Activated naive CD8-positive, alpha-beta T cell treated with anti-CD3 and anti-CD28 coated beads, Interleukin-2, amount 50 U/mL, for 16 hours (primary cell): ENCODE measurements at places on chromosomes 16 and 17.

GRCh38 chr17:29219378-29220047 lies 27.1 kb upstream of the CRYBA1 start:
- DNase-seq: peak; percentile 48

DNA sequence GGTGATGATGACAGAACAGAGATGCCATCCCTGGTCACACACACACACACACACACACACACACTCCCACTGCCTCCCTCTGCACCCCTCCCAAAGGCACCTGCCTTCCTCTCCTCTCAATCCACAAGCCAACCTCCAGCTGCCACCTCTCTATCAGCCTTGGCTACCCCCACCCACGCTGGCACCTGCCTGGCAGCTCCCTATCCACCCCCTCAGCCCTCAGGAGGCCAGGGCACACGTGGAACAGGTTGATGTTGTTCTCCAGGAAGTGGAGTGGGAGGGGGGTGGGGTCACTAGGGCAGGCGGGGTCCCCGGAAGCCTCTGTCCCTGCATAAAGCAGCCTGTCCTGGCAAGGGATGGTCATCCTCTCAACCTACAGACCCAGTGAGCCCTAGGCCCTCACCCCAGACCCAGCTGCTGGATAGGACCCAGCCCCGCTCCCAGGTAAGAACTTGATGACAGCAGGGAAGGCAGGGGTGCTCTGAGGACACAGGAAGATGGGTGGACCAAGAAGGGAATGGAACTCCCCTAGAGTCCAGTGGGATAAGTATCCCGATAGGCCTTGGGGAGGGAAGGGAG lies at the start of gene GSDMA:
Gene GSDMA, plus strand, starts transcription at position 363 of the 579 bp plus-strand sequence. CDS start 2,684 bp downstream, outside the sequence.
- DNase-seq: no peak

- no peak for DNase-seq
These were observed 11.5 kb downstream of the CENPN start for GRCh38 chr16:81018496-81018895.

DNA sequence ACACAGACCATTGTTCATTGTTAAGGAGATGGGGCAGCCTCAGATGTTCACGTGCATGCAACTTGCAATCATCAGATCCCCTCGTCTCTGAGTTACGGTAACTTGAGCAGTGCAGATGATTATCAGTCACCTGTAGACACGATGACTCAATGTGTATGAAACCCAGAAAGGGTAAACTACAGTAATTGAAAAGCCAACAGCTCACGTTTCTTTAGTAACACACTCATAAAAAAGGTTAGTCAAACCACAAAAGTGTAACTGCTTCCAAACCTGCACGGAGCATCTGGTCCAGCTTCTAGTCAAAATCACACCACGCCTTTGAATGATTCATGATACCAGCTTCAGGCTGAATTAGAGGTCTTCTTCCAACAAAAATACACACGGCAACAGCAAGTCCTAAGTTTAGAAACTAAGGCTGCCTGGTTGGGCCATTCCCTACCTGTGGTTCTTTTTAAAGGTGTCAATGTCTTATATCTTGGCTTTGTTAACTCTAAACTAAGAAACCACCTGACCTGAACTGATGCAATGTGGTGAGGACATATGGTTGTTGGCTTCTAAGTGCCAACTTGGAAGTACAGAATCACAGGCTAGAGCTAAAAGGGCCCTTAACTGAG lies 32.3 kb downstream of the GRB7 start:
- no peak for DNase-seq

DNA sequence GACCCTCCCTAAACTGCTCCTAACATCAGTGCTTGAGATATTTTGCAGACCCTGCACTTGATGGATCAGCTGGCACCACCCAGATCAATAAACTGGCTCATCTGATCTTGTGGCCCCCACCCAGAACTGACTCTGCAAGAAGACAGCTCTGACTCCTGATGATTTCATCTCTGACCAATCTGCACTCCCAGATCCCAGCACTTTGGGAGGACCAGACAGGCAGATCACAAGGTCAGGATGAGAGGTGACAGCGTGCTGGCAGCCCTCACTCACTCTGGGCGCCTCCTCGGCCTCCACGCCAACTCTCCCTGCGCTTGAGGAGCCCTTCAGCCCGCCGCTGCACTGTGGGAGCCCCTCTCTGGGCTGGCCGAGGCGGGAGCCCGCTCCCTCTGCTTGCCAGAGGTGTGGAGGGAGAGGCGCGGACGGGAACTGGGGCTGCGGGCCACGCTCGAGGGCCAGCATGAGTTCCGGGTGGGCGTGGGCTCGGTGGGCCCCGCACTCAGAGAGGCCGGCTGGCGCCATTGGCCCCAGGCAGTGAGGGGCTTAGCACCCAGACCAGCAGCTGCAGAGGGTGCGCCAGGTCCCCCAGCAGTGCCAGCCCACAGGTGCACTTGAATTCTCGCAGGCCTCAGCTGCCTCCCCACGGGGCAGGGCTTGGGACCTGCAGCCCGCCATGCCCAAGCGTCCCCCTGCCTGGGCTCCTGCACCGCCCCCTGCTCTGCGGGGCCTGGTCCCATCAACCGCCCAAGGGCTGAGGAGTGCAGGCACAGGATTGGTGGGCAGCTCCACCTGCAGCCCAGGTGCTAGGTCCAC lies 2.4 kb upstream of the C16orf54 start:
- DNase-seq: no peak

GRCh38 chr16:75130150-75130771 lies 13.7 kb upstream of the LDHD start:
- no peak for DNase-seq

DNA sequence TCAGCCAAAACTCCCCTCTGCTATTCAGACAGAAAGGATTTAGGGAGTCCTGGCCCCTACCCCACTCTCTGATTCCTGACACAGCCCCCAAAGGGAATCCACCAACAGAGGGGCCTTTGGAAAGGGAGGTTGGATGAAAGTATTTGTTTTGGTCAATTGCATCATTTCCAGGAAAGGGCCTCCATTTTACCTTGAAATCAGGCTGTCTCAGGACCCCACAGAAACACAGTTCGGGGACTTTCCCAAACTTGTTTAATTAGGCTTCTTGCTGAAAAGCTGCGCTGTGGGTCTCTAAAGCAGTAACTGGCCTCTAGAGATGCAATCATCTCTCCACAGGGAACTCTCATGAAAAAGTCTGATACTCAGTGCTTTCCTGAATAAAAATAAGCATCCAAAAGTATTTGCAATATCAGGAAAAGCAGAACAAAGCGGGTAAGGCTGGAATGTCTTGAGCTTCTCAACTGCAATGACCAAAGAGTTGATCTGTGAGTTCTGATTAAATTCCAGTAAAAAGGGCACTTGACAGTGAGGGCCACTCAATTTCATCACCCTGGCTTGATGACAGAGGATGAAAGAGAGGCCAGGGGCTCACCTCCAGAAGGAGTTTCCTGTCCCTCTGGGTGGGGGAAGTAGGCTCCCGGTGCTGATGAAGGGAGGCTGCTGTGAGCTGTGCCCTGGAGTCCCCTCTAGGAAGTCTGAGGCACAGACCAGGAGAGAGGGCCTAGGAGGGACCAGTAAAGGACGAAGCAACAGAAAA lies 36.3 kb downstream of the LYRM9 start:
- DNase-seq: no peak

DNA sequence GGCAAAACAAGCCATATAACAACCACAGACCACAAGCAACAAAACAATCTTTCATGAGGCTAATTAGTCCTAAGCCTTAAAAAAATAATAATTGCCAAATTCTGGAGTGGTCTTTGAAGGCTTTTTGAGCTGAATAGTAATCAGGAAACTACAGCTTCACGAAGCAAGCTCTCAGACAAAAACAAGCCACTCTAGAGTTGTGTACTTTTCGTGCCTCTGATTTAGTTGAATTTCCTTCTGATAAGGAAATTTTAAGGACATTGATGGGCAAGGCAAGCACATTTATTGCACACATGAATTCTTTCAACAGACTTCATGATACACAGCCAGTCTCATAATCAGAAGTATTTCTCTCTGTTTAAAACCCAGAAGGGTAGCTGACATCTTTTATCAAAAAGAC lies 130.8 kb upstream of the IRX3 start:
- DNase-seq: no peak

GRCh38 chr17:36661688-36662087 lies 60.3 kb downstream of the MRM1 start:
- DNase-seq: no peak

- DNase-seq: no peak
These were observed 815.5 kb downstream of the KCNJ18 start for GRCh38 chr17:22507823-22508222.

- no peak for DNase-seq
These were observed 43.4 kb downstream of the MFSD11 start for GRCh38 chr17:76781056-76781982.

- DNase-seq: no peak
These were observed 14.6 kb downstream of the ALOX12B start for GRCh38 chr17:8072729-8073461.

DNA sequence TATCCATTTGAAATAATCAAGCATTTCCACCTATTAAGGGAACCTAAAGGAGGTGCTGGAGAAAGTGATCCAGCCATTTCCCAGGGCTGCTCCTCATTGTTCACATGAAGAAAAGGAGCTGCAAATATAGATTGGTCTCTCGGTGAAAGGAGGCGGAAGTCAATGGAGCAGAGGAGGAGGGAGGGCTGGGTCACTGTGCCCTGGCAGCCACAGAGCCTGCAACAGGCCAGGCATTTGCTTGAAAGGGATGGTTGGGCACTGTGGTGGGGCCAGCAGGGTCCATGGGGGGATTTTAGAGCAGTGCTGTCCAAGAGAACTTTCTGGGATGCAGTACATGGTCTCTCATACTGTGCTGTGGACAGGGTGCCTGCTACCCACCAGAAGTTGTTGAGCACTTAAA lies 173.2 kb downstream of the CYLD start:
- DNase-seq: no peak

GRCh38 chr17:81912441-81913309 lies 1.5 kb upstream of the PCYT2 start:
- no peak for DNase-seq

GRCh38 chr17:4345581-4346252 lies 20.8 kb downstream of the UBE2G1 start:
- DNase-seq: no peak

- DNase-seq: no peak
These were observed 47.1 kb upstream of the PHOSPHO1 start for GRCh38 chr17:49277638-49278037.

DNA sequence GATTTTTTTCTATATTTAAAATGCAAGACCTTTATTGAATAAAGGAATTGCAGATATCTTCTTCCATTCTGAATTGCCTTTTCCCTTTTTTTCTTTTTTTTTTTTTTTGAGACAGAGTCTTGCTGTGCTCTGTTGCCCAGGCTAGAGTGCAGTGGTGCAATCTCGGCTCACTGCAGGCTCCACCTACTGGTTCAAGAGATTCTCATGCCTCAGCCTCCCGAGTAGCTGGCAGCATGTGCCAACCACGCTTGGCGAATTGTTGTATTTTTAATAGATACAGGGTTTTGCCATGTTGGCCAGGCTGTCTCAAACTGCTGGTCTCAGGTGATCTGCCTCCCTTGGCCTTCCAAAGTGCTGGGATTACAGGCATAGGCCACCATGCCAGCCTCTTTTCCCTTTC lies 151.5 kb downstream of the CEP112 start:
- DNase-seq: no peak

- DNase-seq: no peak
These were observed 154.1 kb downstream of the SOCS1 start for GRCh38 chr16:11101695-11102522.

DNA sequence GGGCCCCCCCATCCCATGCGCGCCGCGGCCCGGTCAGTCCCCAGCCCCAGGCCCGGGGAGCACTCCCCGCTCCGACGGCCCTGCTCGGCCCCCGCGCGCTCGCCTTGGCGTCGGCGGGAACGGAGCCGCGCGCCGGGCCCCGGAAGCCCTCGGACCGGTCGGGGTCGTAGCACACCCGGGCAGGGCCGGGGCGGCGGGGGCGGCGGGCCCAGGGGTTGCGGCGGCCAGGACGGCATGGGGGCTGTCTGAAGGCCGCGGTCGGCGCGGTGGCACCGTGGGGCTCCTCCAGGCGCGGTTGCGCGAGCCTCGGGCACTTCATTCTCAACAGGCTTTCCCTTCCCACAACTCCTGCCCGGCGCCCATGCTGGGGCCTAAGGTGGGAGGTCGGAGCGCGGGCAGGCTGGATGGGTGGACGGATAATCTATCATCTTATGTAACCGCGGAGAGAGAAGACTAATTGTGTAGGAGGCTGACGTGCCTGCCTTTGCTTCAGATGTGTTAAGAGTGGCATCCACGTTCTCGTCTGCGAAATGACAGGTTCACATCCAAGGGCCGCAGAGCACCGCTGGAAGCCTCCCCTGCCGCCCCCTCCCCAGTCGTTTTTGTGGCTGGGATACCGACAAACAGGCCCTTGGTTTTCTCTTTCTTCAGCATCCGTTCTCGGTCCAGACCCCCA lies 708 bp downstream of the BAIAP2 start:
- no peak for DNase-seq

DNA sequence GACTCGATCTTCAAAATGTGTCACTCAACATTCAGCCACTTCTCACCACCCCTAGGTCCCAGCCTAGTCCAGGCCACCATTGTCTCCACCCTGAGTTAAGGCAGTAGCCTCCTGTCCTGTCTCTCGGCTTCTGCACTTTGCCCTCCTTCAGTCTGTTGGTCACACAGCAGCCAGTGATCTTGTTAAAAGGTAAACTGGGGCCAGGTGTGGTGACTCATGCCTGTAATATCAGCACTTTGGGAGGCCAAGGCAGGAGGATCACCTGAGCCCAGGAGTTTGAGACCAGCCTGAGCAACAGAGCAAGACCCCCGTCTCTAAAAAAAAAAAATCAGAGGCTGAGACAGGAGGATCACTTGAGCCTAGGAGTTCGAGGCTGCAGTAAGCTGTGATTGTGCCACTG lies 25.8 kb downstream of the WWP2 start:
- no peak for DNase-seq

DNA sequence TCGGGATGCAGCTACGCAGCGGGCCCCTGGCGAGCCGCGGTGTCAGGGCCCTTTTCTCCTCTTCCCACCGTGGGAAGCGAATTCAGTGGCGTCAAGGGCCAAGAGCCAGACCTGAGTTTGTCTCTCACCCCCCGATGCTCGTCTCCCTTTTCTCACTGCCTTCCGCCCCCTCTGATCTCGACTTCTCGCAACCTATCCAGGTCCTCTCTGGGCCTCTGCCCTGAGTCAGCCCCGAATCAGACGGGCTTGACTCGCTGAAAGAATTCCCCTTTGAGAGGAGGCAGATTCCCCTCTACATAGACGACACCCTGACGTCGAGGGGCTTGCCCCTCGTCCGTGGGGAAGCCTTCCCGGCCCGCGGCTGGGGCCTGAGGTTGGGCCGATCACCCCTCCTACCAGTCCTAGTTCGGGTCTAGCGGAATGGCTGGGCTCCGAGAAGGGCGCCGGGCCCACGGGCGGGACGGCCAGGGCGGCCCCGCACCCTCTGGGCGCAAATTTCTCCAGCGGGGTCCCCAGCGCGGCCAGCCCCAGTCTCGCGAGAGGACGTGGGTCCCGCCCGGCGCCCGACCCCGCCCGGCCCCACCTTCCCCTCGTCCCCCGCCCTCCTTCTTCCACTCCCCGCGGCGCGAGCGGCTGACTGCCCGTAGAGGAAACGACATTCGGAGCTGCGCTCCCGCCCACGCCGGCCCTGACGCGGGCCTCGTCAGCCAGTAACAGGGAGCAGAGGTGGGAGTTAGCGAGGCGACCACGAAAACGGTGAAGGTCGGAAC lies at the start of gene GGNBP2:
Gene GGNBP2, plus strand, starts transcription at position 613 of the 770 bp plus-strand sequence. CDS start 806 bp downstream, outside the sequence.
- peak; percentile 91 for DNase-seq
